Type B pancreatic cell (in vitro differentiated cells): ENCODE measurements at places on chromosomes 3 and 15. TPM values are rescaled to one million over a fixed set of nuclear protein-coding genes. Genes with fewer than 3 reads are reported as not detected.

Gene WWTR1
- 45.4 and 65.0 TPM in 2 replicates for total RNA-seq

Gene ALS2CL
- 31.7 and 70.8 TPM in 2 replicates for total RNA-seq

Gene SLC28A2
- 0.14 and 2.4 TPM in 2 replicates for total RNA-seq

GRCh38 chr3:11480663-11481298 lies 162.9 kb downstream of the VGLL4 start:
- DNase-seq: no peak
- H3K4me1 ChIP-seq: peaks cover 30% of the 10 kb centered on the region
- H3K36me3 ChIP-seq: no peaks in the 10 kb centered on the region
- H3K4me3 ChIP-seq: no peak overlapping the region
- H3K27me3 ChIP-seq: no peaks in the 10 kb centered on the region

GRCh38 chr3:39202094-39202493 lies 9.7 kb upstream of the XIRP1 start:
- no peak for DNase-seq
- no peak overlapping the region for H3K27ac ChIP-seq
- peaks cover 25% of the 10 kb centered on the region for H3K27me3 ChIP-seq
- H3K36me3 ChIP-seq: no peaks in the 10 kb centered on the region

DNA sequence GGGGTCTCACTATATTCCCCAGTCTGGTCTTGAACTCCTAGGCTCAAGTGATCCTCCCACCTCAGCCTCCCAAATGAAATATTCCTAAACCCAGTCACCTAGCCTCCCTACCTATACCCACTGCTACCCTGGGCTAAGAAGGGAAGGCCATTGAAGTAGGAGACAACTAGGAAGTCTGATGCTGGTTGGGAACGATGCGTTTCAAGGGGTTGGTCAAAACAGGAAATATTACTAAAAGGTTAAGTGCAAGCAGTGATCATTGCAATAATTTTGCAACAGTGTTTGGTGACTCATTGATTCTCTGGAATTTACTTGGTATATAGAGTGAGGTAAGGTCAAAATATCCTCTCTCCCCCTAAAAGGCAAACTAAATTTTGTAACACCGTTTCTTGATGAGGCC lies 4.6 kb upstream of the UQCRC1 start:
- no peaks in the 10 kb centered on the region for H3K36me3 ChIP-seq
- H3K4me1 ChIP-seq: peaks cover 5% of the 10 kb centered on the region
- H3K27ac ChIP-seq: no peak overlapping the region

- H3K4me3 ChIP-seq: no peak overlapping the region
- no peak for DNase-seq
- peaks cover 66% of the 10 kb centered on the region for H3K27me3 ChIP-seq
- no peak overlapping the region for H3K27ac ChIP-seq
- no peaks in the 10 kb centered on the region for H3K36me3 ChIP-seq
Measured at GRCh38 chr15:67815036-67815592, 10.2 kb upstream of the SKOR1 start.

DNA sequence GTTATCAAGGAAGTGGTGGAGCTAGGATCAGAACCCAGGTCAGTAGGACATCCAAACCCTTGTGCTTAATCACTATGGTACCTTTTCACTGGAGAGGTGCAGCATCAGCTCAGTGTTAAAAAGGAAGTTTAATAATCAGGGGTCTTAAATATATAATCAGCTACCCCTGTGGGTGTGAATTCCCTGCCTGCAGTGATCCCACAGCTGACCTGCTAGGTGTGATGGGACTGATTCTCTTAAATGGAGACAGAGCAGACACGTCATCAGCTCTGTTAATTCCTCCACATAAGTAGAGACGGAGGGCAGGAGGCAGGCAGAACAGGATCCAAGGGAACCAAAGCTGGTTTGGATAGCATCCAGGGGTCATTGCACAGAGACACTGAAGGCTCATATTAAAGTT lies 154.1 kb upstream of the CRBN start:
- H3K4me1 ChIP-seq: peaks cover 10% of the 10 kb centered on the region
- H3K27me3 ChIP-seq: peaks cover 2% of the 10 kb centered on the region
- H3K27ac ChIP-seq: no peak overlapping the region
- no peak for DNase-seq
- no peak overlapping the region for H3K4me3 ChIP-seq

DNA sequence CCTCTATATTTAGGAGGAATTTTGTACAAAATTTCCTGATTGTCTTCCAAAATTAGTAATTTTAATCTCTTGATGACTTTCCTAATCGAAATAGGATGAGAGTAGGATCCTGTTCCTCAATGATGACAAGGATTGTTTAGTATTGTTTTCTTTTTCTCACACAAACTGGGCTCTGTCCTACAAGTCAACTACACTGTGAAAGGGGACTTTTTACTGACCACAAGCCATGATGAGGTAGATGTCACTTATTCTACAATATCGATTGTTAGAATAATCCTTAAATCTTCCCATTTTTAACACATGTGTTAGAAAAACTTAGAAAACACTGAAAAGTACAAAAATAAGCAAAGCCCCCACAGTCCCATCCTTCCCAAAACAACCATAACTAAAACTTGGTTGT lies 35.8 kb upstream of the TSC22D2 start:
- H3K4me1 ChIP-seq: peaks cover 37% of the 10 kb centered on the region
- H3K27me3 ChIP-seq: no peaks in the 10 kb centered on the region
- no peaks in the 10 kb centered on the region for H3K36me3 ChIP-seq
- no peak for DNase-seq

DNA sequence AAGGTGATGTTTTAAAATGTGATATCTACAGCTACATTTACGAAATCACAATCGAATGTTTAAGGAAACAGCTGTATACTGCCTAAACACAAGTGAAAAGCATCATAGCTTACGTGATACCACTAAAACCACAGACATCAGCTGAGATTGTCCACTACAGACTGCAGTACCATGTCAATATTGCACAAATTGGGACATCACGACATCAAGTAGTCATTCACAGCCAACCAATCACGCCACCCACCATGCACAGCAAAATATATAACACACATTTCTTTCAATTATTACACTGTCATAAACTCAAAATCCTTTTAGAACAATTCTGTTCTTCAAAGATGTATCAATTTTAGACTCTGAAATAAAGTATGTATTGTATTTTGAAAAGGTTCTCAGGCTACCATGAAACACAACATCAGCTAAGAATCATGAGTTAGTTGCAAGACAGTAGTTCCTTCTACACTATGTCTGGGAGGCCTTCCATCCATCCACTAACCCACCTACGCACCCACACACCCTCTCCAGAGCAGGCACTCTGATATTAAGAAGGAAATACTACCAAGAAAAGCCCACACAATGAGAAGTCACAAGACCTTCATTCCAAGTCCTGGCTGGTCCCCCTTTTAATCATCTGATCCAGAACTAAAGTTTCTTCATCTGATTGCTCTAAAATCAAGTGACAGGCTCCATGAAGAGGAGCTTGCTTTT lies 3.1 kb downstream of the DMXL2 start:
- peaks cover 25% of the 10 kb centered on the region for H3K4me1 ChIP-seq
- no peaks in the 10 kb centered on the region for H3K36me3 ChIP-seq
- no peak overlapping the region for H3K4me3 ChIP-seq
- DNase-seq: no peak
- H3K27me3 ChIP-seq: no peaks in the 10 kb centered on the region
- no peak overlapping the region for H3K27ac ChIP-seq

- peaks cover 4% of the 10 kb centered on the region for H3K36me3 ChIP-seq
- no peaks in the 10 kb centered on the region for H3K27me3 ChIP-seq
- H3K4me1 ChIP-seq: peaks cover 33% of the 10 kb centered on the region
- H3K4me3 ChIP-seq: peak overlapping the region; percentile 60
- peak overlapping the region; percentile 95 for H3K27ac ChIP-seq
- no peak for DNase-seq
Measured at GRCh38 chr3:99945328-99945995, 127.8 kb downstream of the CMSS1 start.

DNA sequence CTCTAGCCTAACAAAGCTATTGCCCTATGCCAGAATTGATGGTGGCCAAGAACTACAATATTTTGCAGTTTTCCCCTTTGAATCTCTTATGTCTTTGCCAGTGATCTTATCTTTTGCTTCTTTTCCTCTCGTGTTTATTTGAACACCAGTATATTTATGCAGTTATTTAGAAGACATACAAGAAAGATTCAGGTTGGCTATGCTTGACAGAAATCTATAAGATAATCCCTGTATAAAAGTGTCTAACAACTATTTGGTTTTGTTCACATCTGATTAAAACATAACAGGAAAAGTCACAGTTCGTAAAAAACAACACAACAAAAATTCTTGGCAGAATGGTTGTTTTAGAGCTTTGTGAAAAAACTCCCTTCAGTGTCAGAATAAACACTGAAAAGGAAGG lies 63.7 kb downstream of the SEMA6D start:
- H3K27me3 ChIP-seq: no peaks in the 10 kb centered on the region
- H3K4me1 ChIP-seq: peaks cover 4% of the 10 kb centered on the region

- peak overlapping the region; percentile 18 for H3K27ac ChIP-seq
- no peak for DNase-seq
Measured at GRCh38 chr3:24119321-24119751, 174.2 kb downstream of the NR1D2 start.

DNA sequence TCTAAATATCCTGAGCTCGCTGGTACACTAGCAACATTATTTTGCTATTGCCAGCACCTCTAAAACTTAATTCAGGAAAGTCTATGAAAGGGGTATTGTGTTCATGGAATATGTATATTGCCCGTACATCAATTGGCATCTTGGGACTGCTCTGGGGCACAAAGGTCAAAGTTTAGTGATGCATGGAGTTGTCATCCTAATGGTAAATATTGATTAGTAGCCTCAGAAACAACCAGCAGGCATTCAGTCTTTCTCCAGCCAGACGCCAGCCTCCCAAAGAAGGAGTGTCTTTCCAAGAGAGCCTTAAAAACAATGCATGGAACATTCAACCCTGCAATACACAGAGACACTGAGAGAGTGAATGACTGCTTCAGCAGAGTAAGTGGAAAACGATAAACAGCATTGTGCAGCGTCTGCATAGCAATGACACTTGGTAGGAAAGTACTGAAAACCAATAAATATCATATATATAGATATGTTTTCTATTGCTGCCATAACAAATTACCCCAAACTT lies 377.3 kb downstream of the SHQ1 start:
- H3K27ac ChIP-seq: no peak overlapping the region
- no peaks in the 10 kb centered on the region for H3K4me1 ChIP-seq
- DNase-seq: no peak
- no peaks in the 10 kb centered on the region for H3K36me3 ChIP-seq
- H3K27me3 ChIP-seq: peaks cover 5% of the 10 kb centered on the region
- H3K4me3 ChIP-seq: no peak overlapping the region
